ENCODE measurements at places on chromosomes 12 and 14. TPM values are rescaled to one million over a fixed set of nuclear protein-coding genes. Genes with fewer than 3 reads are reported as not detected.

DNA sequence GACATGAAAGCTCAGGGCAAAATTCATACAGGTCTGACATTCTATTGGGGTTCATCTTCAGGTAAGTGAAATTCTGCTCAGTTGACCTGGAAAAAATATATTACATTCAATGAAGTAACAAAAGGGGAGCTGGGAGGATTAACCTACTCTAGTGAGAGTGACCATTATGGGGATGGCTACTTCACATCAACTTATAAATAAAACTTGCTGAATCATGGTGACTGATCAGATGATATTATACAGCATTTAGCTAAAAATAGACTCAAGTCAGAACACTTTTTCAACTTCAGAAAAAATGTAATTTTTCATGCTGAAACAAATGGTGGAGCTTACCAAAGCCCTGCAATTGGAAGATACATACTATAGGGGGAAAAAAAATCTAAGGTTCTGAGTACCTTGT, 800.2 kb downstream of the FSCB start:
- DNase-seq: no peak

GRCh38 chr12:12442548-12443071, 85.7 kb downstream of the BORCS5 start:
- DNase-seq: no peak

DNA sequence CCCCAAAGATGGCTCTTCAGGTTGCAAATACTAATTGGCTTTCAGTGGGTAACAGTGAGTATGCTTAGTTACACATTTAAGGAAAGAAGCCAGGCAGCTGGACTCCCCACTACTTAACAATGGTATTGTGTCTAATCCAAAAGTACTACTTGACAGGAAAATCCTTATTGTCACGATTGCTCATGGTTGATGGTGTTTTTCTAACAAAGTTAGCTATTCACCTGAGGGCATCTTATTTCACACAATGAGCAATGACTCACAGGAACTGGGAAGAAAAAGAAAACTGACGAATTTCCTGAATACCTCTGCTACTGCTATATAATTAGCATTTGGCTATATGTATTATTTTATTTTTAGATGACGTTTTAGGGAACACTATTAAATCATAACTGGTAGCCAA, 33.4 kb upstream of the ALG10 start:
- DNase-seq: no peak

DNA sequence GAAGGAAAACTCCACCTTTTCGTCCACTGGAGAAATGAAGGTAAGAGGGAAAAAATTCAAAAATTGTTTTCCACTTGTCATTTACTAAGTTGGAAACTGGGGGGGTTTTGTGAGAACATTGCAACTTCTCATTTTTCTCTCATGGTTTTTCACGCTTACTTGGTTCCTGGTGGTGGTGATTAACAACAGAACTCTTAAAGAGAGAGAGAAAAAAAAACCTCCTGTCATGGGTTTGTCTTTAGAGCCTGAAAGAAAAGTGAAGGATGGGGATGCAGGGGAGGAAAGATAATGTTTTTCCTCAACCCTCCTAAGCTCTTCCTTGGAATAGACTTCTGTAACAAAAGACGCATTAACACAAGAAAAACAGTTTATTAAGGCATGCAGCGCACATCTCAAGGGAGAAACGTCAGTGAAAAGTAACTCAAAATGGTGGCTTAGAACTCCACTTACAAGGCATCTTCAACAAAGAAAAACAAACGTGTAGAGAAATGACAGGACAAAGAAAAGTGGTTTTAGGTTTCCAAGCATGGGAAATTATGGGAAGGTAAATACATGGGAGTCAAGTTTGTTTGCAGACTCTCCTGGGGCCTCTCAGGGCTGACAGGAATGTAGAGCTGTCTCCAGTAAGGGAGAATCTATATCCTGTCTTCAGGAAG, 81.9 kb upstream of the ATF7IP start:
- no peak for DNase-seq

The PPP1R36 gene
- total RNA-seq: 0.79 TPM

The MGP gene
- total RNA-seq: not detected

Data from progenitor cell of endocrine pancreas (in vitro differentiated cells).